RPMI7951 (cell line): ENCODE measurements at places on chromosomes 13 and 19.

GRCh38 chr19:10299545-10300458 is 9.8 kb downstream of the ZGLP1 start:
- no peak for DNase-seq

DNA sequence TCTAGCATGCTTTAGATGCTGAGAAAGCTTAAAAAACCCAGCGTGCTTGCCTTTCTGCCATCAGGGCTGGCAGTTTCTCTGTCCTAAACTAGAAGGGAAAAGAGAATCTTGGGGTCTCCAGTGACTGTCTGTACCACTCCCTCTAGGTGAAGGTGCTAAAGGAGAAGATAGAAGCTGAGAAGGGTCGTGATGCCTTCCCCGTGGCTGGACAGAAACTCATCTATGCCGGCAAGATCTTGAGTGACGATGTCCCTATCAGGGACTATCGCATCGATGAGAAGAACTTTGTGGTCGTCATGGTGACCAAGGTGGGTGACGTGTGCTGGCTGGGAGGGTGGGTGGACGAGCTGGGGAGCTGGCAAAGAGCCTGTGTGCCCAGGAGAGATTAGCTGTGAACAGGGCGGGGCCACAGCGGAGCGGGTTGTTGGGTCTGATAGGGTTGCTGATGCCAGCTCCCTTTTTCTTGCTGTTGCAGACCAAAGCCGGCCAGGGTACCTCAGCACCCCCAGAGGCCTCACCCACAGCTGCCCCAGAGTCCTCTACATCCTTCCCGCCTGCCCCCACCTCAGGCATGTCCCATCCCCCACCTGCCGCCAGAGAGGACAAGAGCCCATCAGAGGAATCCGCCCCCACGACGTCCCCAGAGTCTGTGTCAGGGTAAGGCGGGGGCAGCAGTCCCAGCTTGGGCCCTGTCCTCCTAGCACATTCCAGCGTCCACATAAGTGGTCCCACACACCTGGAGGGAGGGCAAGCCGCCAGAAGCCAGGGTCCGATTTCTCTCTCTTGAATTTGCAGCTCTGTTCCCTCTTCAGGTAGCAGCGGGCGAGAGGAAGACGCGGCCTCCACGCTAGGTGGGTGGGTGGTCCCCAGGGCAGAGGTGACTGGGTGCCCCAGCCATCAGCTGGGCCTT is 2.3 kb downstream of the RAD23A start:
- no peak for DNase-seq

GRCh38 chr13:60013166-60013565 is 150.6 kb downstream of the DIAPH3 start:
- no peak for DNase-seq

GRCh38 chr13:52411629-52412028 is 5.7 kb upstream of the THSD1 start:
- DNase-seq, result no peak

DNA sequence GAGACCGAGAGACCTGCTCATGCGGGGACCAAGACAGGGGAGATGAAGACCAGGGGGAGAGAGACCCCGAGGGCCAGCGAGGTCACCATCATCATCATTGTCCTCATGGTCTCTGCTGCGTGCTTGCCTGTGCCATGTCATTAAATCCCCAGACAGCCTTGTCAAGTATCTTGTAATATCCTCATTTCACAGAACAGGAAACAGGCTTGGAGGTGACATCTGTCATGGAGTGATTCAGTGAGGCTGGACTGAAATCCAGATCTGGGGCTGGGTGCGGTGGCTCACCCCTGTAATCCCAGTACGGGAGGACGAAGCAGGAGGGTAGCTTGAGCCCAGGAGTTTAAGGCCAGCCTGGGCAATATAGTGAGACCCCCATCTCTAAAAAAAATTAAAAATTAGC is 5.9 kb upstream of the NANOS2 start:
- no peak for DNase-seq

DNA sequence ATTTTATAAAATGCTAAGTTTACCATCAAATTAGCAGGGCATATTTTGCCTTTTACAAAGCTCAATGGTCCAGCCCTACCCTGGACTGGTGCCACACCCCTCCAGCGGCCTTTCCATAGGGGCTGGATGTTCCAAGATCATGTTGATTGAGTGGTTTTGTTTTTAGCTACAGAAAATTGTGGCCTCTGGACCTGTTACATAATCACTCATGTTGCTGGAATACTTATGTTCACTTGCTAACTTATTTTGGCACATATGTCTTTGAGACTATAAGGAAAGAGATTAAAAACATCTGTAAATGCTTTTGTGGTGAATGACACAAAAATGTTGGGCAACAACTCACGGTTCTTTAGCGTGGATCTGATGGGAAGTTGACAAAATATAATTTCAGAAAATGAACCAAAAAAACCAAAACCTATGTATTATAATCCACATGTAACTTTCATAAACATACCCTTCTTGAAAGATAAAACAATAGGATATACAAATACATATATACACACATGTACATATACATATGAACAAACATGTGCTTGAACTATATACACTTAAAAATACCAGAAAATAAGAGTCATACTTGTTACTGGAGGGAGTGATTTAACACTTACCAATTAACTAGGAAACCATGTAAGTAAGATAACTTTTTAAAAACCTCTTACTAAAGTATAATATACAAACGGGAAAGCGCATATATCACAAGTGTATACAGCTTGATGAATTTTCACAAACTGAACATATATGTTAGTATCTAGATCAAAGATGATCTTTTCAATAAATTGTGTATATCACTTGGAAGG is 46.6 kb upstream of the SLC15A1 start:
- DNase-seq, result peak; percentile 69

- DNase-seq, result peak; percentile 55
Observed at GRCh38 chr13:78137404-78138142, 218.9 kb upstream of the EDNRB start.

GRCh38 chr19:2235381-2236063 is 607 bp downstream of the PLEKHJ1 start:
- no peak for DNase-seq

DNA sequence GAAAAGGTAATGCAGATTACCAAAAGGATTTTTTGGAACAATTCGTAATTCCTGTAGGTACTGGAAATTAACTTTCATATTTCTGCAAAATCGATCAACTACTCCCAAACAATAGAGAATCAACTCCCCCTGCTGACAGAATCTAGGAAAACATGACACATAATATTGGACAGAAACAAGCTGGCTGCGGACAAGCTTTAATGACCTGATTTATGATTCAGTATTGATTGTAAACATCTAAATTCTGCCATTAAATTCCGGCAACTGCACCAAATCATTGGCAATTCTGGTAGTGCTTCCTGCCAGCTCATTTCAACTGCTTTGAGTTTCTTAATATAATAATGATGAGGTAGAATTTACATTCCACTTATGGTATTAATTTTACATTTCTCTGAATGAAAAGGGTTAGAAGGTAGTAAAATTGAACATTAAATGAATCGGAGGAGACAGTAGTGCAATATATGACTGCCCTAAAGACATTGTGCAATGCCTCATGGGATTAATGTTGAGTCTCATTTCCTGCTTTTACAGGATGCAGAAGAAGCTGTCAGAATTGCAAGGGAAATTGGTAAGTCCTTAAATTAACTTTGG is 146.5 kb downstream of the PCCA start:
- peak; percentile 39 for DNase-seq

- no peak for DNase-seq
Observed at GRCh38 chr19:56942756-56943155, 102.2 kb upstream of the PEG3 start.

DNA sequence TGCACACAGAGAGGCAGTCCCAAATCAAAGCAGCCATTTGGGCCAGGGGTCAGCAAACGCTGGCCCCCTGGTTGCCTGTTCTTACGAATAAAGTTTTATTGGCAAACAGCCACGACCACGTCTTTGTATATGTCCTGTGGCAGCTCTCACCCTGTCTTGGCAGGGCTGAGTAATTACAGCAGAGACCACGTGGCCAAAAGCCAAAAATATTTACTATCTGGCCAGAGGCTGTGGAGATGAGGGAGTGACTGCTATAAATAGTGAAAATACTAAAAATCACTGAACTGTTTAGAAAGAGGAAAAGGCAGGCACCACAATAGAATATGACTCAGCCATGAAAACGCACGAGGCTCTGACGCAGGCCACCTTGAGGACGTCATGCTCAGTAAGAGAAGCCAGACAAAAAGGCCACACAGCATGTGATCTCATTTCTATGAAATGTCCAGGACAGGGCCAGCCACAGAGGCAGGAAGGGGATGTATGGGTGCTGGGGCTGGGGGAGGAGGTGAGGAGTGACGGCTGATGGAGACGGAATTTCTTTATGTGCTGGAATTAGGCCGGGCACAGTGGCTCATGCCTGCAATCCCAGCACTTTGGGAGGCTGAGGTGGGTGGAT is 29.4 kb downstream of the SMIM24 start:
- peak; percentile 98 for DNase-seq

DNA sequence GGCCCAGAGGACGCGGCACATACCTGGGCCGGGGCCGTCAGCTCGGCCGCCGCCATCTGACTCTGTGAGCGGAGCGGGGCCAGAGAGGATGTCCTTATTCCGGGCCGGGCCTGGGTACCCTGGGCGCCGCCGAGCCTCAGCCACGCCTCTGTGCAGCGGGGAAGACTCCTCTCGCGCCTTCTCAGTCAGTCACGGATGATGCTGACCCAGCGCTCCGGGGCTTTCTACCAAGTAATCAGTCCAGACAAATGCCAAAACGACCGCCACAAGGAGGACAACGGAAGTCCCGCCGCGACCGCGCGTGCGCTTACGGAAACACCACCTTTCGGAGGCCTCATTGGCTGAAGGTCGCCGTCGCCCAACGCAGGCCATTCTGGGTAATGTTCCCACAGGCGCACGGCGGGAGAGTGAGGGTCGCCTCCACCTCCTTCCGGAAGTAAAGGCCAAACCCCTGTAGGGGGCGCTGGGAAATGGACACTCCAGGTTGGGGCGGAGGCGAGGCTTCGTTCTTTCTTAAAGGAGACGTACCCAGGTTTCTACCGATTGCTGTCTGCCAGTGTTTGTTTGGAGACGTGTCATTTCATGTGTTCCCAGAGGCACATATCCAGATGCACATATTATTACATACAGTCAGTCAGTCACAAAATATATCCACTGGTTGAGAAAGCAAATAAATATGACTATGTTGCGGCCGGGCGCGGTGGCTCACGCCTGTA is at the start of gene ZNF256:
Gene ZNF256 (minus strand): TSS at position 288 of the 716 bp plus-strand sequence. CDS start 232 bp downstream, at position 56.
- DNase-seq, result peak; percentile 96

GRCh38 chr13:44459674-44460073 is 86.0 kb downstream of the SERP2 start:
- DNase-seq, result no peak

GRCh38 chr19:3785938-3786824 is at the start of gene MATK:
Gene MATK, minus strand, starts transcription at chr19:3786381. Its CDS starts 1,246 bp downstream, at chr19:3785135.
- DNase-seq, result no peak

- peak; percentile 87 for DNase-seq
Observed at GRCh38 chr13:64075543-64076271, 2660.1 kb upstream of the PCDH20 start.

GRCh38 chr19:47005873-47006272 is 13.8 kb upstream of the NPAS1 start:
- peak; percentile 25 for DNase-seq

DNA sequence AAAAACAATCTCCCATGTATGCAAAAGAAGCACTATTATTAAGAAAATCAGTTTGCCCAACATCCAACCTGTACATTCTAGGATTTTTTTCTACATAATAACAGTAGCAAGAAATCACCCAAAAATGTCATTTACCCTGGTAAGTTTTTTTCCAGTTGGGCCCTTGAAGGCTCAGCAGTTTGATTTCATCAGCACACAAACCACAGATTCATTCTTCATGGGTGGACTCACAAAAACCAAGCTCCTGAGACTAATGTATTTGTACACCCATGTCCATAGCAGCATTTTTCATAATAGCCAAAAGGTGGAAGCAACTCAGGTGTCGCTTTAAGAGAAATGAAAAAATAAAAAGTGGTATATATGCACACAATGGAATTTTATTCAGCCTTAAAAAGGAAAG is 210.1 kb downstream of the TBC1D4 start:
- DNase-seq, result no peak

DNA sequence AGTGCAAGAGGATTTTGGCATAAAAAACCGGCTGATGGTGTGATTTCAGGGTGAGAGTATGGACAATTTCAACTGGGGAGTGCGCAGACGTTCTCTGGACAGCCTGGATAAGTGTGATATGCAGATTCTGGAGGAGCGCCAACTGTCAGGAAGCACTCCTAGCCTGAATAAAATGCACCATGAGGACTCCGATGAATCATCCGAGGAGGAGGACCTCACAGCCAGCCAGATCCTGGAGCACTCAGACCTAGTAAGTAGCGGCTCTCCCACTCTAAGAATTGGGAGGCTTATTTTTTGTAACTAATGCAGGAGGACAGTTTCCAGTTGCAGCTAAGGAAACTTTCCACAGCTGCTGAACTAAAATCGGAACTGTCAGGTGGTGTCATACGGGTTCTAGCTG is 53.6 kb downstream of the ZAR1L start:
- peak; percentile 87 for DNase-seq

- DNase-seq, result peak; percentile 68
Observed at GRCh38 chr13:112725346-112726015, 35.6 kb downstream of the ATP11A start.
